ENCODE measurements at places on chromosomes 2 and 18.

GRCh38 chr18:66344227-66344626, 259.7 kb downstream of the CDH19 start:
- no peak for DNase-seq

DNA sequence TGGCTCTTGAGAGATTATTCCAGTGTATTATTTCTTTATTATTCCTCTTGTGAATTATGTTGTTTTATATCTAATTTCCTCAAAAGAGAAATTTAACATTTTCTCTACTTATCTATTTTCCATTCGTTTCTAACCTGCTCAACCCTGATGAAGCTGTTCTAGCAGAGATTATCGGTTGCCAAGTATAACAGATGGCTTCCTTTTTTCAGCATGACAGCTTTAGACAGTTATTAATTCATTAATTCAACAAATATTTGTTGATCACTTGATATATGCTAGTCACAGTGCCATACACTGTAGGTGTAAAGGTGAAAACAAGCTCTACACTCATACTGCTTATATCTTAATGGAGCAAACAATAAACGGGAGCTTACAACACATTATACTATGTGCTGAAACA, 137.9 kb upstream of the UBE2E3 start:
- no peak for DNase-seq

GRCh38 chr2:11031876-11032275, 120.1 kb downstream of the KCNF1 start:
- no peak for DNase-seq

DNA sequence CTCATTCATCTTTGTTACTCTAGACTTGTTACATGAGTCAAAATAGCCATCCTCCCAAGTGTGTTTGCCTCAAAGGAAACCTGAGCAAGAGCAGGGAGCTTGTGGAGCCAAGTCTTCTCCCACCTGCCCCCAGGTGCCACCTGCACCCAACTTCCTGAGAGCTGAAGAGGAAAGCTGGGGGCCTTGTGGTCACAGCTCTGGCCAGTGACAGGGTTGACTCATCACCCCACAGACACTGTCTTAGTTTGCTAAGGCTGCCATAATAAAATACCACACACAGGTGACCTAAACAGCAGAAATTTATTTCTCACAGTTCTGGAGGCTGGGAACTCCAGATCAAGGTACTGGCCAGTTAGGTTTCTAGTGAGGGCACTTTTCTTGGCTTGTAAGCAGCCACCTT, 99.6 kb downstream of the TPGS2 start:
- DNase-seq: no peak

- no peak for DNase-seq
These were observed 127.8 kb downstream of the FBXO15 start for GRCh38 chr18:74019864-74020263.

GRCh38 chr2:201233192-201233811, 27.0 kb upstream of the CASP8 start:
- peak; percentile 57 for DNase-seq

DNA sequence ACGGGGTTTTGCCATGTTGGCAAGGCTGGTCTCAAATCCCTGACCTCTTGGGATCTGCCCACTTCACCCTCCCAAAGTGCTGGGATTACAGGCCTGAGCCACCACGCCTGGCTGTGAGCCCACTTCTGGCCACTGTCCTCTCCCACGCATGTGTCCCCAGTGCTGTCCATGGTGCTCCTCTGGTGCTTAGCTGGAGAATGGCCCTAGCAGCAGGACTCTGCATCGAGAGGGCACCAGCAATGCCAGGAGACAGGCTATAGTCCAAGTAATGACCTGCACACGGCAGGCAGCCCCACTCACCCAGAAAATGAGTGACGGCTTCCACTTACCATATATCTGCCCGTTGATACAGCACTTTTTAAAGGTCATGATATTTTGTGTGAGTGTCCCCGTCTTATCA, 66.3 kb upstream of the NARS1 start:
- DNase-seq: no peak

- DNase-seq: no peak
These were observed 190.4 kb downstream of the SNTG2 start for GRCh38 chr2:1141079-1141478.

DNA sequence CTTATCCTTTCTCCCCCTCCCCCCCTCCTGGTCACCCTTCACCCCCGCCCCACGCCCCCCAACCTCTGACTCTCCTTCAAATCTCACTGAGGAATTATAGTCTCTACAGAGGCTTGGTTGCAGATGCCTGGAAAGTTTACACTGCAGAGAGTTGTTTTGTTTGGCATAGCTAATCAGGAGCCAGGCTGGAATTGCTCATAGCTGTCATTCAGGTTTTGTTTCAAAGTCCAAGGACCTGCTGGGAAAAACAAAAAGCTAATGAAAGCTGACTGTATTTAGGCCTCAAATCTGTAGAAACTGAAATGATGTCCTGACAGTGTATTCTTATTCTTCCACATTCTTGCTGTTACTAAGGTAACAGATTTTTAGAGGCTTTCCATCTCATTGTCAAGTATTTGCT, 22.6 kb downstream of the GREB1L start:
- DNase-seq: no peak

GRCh38 chr2:1750933-1751766, 6.8 kb upstream of the PXDN start:
- DNase-seq: no peak

DNA sequence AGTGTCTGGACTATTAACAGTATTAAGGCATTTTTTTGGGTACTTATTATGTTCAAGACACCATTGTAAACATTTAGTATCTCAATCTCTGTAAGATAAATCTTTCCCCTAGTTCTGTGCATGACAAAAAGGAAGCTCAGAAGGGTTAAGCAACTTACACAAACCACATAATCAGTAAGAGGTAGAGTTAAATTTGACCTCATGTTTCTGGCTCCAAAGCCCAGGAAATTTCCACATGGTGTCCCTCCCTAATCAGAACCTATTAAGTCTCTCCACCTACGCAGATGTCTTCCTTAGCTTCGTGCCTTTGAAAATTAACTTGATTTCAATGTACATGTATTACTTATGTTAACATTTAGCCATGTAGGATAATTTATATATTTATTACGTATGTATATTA, 2.0 kb downstream of the MFSD6 start:
- DNase-seq: no peak

DNA sequence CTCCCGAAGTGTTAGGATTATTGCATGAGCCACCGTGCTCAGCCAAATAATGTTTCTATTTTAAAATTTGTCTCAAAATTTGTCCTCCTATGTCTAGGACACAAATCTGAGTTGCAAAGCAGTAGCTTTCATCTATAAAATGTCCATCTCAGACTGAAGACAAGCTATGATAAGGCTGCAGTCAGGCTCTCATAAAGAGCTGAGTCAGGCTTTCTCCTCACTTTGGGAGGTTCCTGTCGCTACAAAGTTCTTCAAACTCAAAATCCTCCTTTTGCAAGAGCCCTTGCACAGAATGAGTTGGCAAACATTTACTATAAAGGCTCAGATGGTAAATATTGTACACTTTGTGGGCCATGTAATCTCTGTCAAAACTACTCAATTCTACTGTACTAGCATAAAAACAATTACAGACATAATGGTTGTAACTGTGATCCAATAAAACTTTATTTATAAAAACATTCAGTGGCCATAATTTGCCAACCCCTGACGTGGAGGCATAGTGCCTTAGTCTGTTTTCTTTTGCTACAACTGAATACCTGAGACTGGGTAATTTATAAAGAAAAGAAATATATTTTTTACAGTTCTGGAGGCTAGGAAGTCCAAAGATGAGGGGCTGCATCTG, 154.9 kb upstream of the SATB2 start:
- DNase-seq: no peak

GRCh38 chr2:196399722-196400691, 228.6 kb upstream of the STK17B start:
- no peak for DNase-seq

- DNase-seq: no peak
These were observed 2.6 kb upstream of the THUMPD2 start for GRCh38 chr2:39781697-39782096.

GRCh38 chr2:239274391-239275043, 126.3 kb downstream of the HDAC4 start:
- no peak for DNase-seq

DNA sequence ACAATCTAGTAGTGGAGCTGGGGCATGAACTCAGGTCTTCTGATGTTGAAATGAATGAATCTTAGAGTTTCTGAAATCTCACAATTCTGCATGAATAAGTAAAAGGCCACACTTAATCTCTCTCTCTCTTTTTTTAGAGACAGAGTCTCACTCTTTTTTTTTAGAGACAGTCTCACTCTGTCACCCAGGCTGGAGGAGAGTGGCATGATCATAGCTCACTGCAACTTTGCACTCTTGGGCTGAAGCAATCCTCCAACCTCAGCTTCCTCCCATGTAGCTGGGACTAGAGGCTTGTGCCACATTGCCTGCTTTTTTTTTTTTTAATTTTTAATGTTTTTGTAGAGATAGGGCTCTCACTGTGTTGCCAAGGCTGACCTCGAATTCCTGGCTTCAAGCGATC, 68.9 kb upstream of the THOC1 start:
- DNase-seq: no peak

DNA sequence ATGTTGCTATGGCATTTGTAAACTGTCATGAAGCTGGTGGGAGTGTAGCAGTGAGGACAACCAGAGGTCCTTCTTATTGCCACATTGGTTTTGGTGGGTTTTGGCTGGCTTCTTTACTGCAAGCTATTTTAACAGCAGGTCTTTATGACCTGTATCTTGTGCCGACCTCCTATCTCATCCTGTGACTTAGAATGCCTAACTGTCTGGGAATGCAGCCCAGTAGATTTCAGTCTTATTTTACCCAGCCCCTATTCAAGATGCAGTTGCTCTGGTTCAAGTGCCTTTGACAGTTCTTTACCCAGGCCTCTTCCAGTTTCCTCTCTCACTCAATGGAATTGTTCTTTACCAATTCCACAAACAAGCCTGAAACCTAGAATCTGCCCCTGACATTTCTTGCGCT, 145.1 kb downstream of the KCNE4 start:
- DNase-seq: no peak

DNA sequence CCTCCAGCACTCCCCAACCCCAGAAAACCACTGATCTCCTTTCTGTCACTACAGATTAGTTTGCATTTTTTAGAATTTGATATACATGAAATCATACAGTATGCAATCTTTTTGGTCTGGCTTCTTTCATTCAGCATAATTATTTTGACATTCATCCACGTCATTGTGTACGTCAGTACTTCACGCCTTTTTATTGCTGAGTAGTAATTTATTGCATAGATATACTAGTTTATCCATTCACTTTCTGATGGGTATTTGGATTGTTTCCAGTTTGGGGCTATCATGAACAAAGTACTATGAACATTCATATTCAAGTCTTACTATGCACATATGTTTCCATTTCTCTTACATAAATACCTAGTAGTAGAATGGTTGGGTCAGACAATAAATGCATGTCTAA, 20.1 kb upstream of the CHN1 start:
- no peak for DNase-seq

DNA sequence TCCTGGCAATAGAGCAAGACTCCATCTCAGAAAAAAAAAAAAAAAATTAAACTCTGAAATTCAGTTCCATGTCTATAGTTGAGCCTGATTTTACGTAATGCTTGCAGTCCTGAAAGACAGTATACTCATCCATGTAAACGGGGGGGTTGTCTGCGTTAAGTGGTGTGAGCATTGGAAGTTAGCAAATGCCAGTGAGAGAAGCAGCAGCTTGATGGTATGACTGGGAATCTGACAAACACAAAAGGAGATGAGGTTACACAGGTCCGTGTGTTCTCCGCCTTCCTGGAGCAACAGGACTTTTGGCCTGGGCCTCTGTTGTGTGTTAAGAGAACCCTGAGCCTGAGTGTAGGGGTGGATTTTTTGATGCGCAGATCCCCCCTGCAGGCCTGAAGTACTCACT, 82.9 kb downstream of the PRKCE start:
- no peak for DNase-seq

DNA sequence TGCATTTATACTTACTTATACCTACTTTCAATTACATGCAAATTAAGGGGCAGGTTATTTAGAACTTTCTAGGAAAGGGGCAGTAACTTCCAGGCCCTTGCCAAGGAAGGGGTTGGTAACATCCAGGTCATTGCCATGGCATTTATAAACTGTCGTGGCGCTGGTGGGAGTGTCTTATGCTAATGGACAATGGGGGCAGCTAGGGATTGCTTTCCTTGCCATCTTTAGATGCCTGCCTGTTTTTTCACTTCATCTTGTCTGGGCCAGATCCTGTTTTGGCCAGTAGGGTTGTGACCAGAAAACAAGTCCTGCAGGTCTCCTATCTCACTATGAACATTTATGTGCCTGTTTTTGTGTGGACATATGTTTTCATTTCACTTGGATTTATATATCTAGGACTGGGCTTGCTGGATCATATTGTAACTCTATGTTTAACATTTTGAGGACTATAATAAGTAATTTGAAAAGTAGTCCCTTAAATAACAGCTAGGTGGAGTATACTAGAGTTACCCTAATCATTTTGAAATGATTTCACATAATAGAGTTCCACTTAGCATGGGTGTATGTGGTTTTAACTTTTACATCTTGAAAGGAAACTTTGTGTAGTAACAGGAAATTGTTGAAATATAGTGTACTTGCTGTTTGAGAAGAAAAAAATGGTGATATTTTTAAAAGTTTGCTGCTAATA, 56.1 kb downstream of the LCLAT1 start:
- peak; percentile 35 for DNase-seq

GRCh38 chr18:21269349-21269748, 27.3 kb downstream of the GREB1L start:
- no peak for DNase-seq

GRCh38 chr2:203739351-203739750, 32.9 kb downstream of the CD28 start:
- DNase-seq: no peak

- DNase-seq: no peak
These were observed 9.9 kb downstream of the SH2D6 start for GRCh38 chr2:85428343-85428881.

GRCh38 chr2:193824474-193824873, 1629.7 kb upstream of the TMEFF2 start:
- no peak for DNase-seq

DNA sequence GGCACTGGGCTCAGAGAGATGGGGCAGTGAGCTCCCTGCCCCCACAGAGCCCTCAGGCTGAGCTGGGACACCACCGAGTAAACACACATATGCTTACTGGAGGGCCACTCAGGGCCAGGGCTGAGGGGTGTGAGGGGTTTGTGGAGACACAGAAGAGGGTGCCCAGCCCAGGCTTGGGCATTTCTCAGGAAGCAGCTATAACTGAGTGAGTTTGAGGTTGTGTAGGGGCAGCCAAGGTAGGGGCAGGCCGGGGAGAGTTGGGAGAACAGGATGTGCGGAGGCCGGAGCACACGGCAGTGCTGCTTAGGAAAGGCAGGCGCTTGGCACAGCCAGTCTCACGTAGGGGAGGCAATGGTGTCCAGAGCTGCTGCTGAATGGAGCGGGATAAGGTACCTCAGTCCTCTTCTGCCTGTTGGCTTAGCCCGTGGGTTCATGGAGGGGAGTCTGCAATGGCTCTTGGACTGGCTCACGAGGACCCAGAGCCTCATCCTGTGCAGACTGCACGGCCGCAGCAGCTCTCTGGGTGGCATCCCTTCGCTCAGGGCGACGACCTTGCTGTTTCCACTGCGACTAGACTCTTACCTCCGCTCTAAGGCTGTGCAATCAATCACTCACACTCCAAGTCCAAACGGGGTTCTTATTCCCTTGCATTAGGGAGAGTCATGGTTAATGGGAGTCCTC, 466.1 kb upstream of the HS6ST1 start:
- no peak for DNase-seq
